ENCODE measurements at places on chromosomes 2 and 18. TPM values are rescaled to one million over a fixed set of nuclear protein-coding genes. Genes with fewer than 3 reads are reported as not detected.

The MYCN gene
- polyA plus RNA-seq, result 0.17 TPM

The ST6GAL2 gene
- polyA plus RNA-seq, result 0.11 TPM

The KLHL29 gene
- polyA plus RNA-seq, result 4.6 TPM

The RTP5 gene
- polyA plus RNA-seq, result 0.10 TPM

The SAG gene
- 0.67 TPM for polyA plus RNA-seq

The KCNG2 gene
- polyA plus RNA-seq, result 0.05 TPM

The FKBP1B gene
- polyA plus RNA-seq, result 8.2 TPM

The RAX gene
- polyA plus RNA-seq, result not detected

The KIF3C gene
- 5.5 TPM for polyA plus RNA-seq

The SPDYA gene
- polyA plus RNA-seq, result not detected

The RESP18 gene
- not detected for polyA plus RNA-seq

The SKOR2 gene
- not detected for polyA plus RNA-seq

The MCEE gene
- polyA plus RNA-seq, result 19.4 TPM

The HOXD12 gene
- not detected for polyA plus RNA-seq

The IL1A gene
- not detected for polyA plus RNA-seq

The FN1 gene
- polyA plus RNA-seq, result 51.9 TPM

The SLC39A10 gene
- polyA plus RNA-seq, result 4.8 TPM

The UPP2 gene
- not detected for polyA plus RNA-seq

The IL1RL2 gene
- 0.10 TPM for polyA plus RNA-seq

The MLPH gene
- polyA plus RNA-seq, result 15.0 TPM

The SERPINB11 gene
- polyA plus RNA-seq, result not detected

The CROCC2 gene
- 0.02 TPM for polyA plus RNA-seq

Data from adipose tissue (tissue), 3 donors.